Foreskin keratinocyte (primary cell): ENCODE measurements at places on chromosomes 13 and 19. TPM values are rescaled to one million over a fixed set of nuclear protein-coding genes. Genes with fewer than 3 reads are reported as not detected.

- peak; percentile 75 for DNase-seq
These were observed 2.5 kb downstream of the KLK10 start for GRCh38 chr19:51016798-51017683.

DNA sequence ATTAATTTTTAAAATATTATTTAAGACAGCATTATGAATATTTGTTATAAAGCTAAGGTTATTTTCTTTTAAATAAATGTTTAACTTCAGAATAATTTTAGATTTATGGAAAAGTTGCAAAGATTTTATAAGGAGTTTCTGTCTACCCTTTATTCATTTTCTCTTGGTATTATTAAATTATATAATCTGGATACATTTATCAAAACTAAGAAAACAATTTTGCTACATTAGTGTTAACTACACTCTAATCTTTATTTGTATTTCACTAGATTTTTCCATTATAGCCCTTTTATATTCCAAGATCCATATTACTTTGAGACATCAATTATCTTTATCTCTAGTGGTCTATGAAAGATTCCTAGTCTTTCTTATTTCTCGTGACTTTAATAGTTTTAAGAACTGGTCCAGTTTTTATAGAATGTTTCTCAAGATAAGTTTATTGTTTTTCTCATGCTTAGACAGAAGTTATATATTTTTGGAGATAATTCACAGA is 1243.7 kb upstream of the PCDH9 start:
- no peak for DNase-seq

SIGLEC10 gene
- total RNA-seq = not detected in 2 replicates

MAP4K1 gene
- total RNA-seq = 0.21 TPM in 1 of 2 replicates, not detected in the other

- no peak for DNase-seq
These were observed 449.2 kb downstream of the TSHZ3 start for GRCh38 chr19:30900051-30900450.

GRCh38 chr19:18143902-18144301 is 9.1 kb upstream of the PIK3R2 start:
- DNase-seq = no peak

DNA sequence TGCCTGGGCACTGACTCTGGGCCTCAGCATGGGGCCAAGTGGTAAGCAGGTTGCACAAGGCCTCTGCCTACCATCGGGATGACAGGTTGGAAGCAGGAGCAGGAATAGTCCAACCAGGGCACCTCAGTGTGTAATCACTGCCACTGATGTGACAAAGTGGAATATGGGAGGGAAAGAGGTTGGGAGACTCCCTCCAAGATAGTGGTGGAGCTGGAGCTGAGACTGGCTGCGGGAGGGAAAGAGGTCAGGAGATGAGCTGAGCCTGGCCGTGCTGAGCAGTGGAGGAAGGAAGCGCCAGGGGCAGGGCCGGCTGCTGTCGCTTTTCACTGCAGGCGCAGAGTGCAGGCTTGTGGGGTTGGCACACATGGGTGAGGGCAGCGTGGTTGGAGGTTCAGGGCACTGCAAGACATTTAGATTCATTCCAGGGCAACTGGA is 6.8 kb downstream of the UPF3A start:
- DNase-seq = no peak

ASPDH gene
- total RNA-seq = not detected in 2 replicates

YIPF2 gene
- total RNA-seq = 43.8 and 54.1 TPM in 2 replicates

- DNase-seq = peak; percentile 73
These were observed 18.6 kb downstream of the NALCN start for GRCh38 chr13:101397742-101398141.

DNA sequence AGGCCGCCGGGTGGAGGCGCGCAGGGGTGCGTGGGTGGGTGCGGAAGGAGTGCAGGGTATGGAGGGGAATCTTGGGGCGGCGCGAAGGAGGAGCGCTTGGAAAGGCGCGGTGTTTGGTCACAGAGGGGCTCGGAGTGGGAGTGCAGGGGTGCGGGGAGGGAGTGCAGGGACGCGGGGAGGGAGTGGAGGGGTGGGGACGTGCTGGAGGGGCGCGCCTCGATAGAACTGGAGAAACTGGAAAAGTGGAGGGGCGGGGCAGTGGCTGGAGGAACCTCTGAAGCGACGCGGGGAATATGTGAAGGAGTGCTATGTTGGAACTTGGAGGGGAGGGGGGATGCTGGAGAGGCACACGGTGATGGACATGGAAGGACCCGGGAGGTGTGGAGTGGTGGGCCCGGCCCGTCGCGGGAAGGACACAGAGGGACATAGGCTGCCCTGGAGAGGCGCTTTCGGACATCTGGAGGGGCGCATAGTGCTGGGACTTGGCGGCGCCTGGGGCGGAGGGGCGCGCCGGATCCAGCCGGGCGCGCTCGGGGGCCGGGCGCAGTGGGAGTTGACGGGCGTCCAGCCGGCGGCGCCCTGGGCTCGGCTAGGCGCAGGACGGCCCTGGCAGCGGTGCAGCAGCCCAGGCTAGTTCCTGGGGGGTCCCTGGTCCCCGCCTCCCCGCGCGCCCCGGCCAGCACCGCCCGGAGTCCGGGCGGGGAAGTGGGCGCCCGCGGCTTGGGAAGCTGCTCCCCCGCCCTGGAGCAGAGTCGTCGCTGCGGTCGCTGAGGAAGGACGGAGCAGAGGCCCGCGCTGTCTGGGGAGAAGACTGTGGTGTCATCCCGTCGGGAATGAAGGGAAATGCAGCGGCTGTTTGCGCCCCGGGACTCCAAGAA is 20.8 kb upstream of the SGCG start:
- peak; percentile 12 for DNase-seq

RPL18 gene
- 1,924 and 1,965 TPM in 2 replicates for total RNA-seq

DNA sequence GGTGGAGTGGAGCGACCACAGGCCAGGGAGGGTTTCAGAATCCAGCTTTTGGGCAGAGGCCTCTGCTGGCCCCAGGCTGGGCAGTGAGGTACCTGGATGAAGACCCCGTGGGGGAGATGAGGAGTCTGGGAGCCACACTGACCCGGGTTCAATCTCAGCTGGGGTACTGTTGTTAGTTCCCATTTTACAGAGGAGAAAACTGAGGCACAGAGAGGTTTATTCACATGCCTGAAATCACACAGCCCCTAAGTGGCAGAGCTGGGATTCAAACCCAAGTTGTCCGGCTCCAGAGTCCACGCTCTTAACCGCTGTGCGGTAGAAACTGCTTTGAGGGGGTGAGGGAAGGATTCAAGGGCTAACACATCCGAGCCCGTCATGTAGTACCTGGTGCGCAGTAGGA is 45.0 kb downstream of the MYH14 start:
- no peak for DNase-seq

DNA sequence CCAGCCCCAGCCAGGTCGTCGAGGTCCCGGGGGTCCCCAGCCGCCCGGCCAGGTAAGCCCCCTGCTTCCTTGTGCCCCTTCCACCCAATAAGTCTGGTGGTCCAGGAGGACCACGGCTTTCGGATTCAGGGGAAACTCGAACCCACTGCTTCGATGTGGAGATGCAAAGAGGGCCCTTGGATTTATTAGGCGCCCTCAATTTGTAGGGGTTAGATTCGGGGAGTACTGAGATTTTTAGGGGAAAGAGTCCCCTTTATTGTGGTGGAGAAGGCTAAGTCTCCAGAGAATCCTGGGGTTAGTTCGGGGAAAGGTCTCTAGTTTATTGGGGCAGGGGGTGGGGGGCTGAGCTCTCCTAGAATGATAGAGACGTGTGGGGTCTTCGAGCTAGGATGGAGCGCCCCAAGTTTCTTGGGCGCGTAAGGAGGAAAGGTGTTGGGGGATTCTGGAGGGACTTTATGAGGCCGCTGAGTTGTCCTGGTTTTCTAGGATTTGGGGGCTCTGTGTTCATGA is 3.8 kb upstream of the LTBP4 start:
- no peak for DNase-seq

DNA sequence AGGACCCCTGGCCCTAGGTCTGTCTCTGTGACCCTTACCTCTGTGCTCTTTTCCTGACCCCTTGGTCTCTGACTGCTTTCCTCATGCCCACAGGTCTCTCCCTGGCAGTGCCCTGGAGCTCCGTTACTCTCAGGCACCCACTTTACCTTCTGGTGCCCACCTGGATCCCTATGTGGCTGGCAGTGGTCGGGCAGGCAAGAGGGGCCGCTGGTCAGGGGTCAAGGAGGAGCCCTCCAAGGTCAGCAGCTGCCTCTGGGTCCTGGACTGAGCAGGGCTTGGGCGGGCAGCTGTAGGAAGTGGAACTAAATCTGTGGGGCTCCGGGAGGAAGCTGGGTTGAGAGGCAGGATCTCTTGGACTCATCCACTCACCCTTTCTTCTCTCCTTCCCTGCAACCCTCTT is 16.3 kb downstream of the PPFIA3 start:
- no peak for DNase-seq

CEACAM21 gene
- not detected in 2 replicates for total RNA-seq

CDX2 gene
- not detected in 2 replicates for total RNA-seq

FOSB gene
- total RNA-seq = 1.7 and 2.7 TPM in 2 replicates

PTPRH gene
- 0.11 and 0.17 TPM in 2 replicates for total RNA-seq

CCDC70 gene
- not detected in 2 replicates for total RNA-seq

PTPRS gene
- total RNA-seq = 12.4 and 19.5 TPM in 2 replicates

ATP8B3 gene
- 1.1 and 1.3 TPM in 2 replicates for total RNA-seq

DNA sequence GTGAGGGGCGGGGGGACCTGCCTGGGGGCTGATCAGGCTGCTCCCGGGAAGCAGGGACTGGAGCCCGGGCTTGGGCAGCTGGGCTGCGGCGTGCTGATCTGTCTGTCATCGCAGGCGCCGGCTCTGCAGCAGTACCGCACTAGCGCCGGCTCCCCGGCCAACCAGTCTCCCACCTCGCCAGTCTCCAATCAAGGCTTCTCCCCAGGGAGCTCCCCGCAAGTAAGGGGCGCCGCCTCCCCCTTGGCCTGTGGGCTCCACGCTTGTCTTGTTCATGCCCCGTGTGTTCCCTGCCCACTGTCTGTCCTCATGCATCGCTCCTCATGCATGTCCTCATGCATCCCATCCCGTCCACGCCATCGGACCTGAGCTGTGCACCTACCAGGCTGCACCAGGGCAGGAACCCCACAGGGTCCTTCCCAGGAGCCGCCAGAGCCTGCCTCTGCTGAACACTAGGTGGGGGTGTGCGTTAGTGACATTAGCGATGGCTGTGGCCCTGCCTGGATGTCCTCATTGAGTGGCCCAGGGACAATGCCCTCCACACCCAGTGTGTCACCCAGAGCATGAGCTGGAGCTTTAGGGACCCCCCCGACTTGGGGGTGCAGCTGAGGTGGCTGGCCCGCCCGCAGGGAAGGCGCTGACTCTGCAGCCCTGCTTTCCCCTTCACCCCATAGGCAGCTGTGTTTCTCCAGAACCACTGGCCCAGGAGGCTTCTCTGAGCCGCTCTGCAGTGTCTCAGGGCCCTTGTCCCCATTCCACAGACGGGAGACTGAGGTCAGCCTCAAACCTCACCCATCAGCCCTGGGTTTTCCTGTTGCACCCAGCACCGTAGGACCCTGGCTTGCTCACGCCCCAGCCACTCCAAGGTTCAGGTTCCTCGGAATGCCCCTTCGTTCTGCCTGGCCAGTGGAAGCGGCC is 19.5 kb downstream of the COMP start:
- DNase-seq = no peak

S1PR2 gene
- total RNA-seq = 3.4 and 4.7 TPM in 2 replicates

- DNase-seq = no peak
These were observed 331.1 kb upstream of the KLF12 start for GRCh38 chr13:74465271-74465670.

DNA sequence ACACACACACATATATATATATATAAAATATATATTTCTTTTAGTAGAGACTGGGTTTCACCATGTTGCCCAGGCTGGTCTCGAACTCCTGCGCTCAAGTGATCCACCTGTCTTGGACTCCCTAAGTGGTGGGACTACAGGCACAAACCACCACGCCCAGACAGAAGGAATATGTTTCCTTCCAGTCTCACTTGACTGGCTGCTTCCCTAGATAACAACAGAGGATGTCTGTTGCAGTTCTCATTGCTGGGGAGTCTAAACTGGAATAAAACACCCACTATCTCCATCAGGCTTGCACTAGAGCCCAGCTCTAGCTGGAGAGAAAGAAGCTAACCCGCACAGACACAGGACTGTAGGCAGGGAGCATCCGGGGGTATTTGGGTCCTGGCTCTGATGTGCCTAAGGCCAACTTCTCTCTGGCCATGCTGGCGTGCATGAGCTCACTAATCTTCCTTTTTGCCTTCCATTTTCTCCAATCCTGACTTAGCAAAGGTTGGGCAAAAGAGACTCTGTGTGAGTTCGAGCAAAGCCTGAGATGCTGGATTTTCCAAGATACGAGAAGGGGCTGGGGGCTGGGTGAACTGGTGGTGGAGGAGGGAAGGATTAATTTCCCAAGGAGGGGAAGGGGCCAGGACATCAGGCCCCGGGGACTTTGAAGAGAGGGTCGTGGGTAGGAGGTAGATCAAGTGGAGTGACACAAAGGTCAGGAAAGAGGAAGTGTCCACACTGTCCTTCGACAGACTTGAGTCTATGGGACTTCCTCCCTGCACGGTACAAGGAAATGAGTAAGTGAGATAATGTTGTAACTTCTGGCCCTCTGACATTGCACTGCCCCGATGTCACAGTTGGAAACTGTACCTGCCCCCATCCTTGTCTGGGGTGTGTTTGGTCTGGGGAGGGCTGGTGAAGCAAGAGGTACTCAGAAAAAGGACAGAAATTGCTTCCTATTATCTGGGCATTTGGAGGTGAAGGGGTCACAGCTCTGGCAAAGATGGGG is 22.5 kb upstream of the ALOX5AP start:
- no peak for DNase-seq
